ENCODE measurements at places on chromosomes 5 and 9.
A peak's percentile ranks its signal among the peaks of the same experiment; 100 is the strongest.

DNA sequence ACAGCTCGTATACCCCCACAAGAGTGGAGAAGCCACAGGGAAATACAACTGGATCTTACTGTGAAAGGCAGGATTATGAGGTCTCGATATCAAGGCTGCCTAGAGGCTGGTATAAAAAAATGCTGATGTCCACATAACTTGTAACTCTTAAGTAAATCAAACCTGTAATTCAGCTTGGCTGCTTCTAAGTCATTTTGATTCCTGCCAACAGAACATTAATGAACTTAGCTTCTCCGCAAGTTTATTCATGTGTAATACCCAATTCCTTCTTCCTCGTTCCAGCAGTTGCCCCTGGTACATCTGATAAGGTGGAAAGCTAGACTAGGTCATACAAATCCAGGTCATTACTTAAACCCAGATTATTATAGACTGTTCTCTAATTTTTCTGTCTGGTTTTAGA, 16.4 kb upstream of the SMIM15 start:
- no peak for DNase-seq

DNA sequence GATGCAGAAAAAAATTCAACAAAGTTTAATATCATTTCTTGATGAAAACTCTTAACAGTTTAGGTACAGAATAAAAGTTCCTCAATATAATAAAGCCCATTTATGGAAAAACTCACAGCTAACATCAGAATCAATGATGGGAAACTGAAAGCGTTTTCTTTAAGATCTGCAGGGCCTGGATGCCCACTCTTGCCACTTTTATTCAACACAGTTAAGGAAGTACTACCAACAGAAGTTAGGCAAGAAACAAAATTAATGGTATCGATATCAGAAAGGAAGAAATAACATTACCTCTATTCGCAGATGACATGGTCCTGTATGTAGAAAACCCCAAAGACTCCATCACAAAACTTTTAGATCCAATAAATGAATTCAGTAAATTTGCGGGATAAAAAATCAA, 542.4 kb upstream of the RGMB start:
- DNase-seq: no peak

GRCh38 chr5:76202182-76202581, 119.0 kb downstream of the SV2C start:
- DNase-seq: peak; percentile 29

- DNase-seq: no peak
Measured at GRCh38 chr5:16104961-16105360, 74.6 kb downstream of the MARCHF11 start.

- DNase-seq: no peak
Measured at GRCh38 chr9:447230-448025, 232.8 kb downstream of the DOCK8 start.

GRCh38 chr5:169112016-169112415, 188.9 kb downstream of the SLIT3 start:
- DNase-seq: no peak

- DNase-seq: no peak
Measured at GRCh38 chr9:104092875-104093600, 1.1 kb upstream of the SMC2 start.

DNA sequence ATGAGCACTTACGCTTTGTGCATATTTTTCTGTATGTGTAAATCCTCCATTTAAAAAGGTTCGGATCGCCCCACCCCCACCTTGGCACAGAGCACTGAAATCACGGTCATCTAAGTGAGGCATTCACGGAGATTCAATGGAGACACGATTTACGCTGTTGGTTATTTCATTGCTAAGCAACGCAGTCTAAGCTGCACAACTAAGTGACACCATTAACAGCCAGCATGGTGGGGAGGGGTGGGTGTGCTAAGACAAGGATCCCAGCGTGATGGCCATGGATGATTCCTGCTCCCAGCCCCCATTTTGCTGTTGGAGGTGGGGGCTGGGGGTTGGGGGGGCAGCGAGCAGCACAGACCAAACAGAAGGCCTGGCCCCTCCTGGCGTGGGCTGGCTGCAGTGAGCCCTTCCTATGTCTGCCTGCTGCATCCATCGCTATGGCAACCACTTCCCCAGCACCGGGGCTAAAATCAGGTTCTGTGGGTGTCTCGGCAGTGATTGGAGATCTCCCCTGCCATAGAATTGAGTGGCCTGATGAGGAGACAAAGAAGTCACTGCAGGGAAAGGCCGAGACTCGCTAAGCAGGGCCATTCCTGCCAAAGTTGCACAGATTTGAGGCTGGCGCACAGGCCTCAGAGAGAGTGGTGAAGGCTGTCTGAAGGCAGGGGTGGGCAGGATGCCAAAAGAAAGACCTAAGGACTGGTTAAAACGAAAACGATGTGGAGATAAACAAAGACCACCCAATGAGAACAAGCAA, 14.3 kb upstream of the MARCHF6 start:
- no peak for DNase-seq

- DNase-seq: no peak
Measured at GRCh38 chr5:126628102-126628501, 27.4 kb downstream of the PHAX start.

DNA sequence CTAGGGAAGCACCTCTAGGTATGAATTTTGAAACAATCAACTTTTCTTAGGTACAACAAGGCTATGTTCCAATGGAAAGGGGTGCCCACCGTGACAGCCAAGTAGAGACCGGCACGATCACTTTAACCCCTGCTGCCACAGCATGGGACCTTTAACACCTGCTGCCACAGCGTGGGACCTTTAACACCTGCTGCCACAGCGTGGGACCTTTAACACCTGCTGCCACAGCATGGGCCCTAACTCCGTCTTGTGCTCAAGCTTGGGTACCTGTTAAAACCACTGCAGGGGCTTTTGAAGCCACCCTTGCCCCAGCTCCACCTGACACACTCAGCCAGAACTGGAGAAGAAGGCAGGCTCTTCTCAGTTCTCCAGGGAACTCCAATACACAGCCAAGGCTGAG, 18.2 kb upstream of the MXD3 start:
- no peak for DNase-seq
